ENCODE measurements at places on chromosomes 1 and 21.

- DNase-seq = no peak
Observed at GRCh38 chr21:41868062-41868710, 11.0 kb downstream of the PRDM15 start.

GRCh38 chr1:194474701-194475100 lies 1288.3 kb upstream of the B3GALT2 start:
- DNase-seq = no peak

DNA sequence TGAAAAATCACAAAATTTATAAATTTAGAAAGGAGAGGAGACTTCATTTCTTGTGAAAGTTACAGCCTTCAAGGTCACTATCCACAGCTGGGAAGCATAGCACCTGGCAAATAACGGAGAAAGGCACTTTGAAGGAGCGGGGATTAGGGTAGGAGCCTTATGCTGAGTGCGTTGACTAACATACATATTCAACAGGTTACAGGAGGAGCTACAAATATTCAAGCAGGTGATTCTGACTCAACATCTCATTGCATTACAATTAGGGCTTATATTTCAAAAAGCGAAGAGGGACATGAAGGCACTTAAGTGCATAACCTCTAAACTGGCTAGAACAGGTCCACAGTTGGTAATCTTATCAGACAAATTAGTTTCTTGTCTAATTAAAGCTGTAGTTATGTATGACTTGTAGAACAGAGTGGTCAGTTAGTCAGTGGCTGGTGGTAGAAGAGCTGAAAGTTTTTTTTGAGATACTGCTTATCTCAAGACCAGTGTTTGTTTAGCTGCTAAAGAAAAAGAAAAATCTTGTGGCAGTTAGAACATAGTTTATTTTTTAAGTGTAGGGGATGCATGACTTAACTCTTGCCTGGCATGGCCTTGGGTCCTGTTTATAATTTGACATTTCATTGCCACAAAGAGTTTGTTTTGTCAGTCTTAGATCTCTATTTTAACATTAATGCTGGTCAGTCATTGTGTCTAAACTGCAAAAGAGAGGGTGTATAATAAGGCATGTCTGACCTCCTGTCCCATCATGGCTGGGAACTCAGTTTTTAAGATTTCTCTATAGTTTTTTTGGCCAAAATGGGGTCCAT lies 311.5 kb downstream of the DUSP10 start:
- DNase-seq = no peak

- no peak for DNase-seq
Observed at GRCh38 chr1:246572785-246573184, 6.5 kb downstream of the CNST start.

GRCh38 chr1:197100677-197101076 lies 33.6 kb upstream of the F13B start:
- DNase-seq = no peak

GRCh38 chr1:62057641-62058290 lies 136.9 kb upstream of the L1TD1 start:
- no peak for DNase-seq

- no peak for DNase-seq
Observed at GRCh38 chr21:44265734-44266270, 4.1 kb upstream of the DNMT3L start.

DNA sequence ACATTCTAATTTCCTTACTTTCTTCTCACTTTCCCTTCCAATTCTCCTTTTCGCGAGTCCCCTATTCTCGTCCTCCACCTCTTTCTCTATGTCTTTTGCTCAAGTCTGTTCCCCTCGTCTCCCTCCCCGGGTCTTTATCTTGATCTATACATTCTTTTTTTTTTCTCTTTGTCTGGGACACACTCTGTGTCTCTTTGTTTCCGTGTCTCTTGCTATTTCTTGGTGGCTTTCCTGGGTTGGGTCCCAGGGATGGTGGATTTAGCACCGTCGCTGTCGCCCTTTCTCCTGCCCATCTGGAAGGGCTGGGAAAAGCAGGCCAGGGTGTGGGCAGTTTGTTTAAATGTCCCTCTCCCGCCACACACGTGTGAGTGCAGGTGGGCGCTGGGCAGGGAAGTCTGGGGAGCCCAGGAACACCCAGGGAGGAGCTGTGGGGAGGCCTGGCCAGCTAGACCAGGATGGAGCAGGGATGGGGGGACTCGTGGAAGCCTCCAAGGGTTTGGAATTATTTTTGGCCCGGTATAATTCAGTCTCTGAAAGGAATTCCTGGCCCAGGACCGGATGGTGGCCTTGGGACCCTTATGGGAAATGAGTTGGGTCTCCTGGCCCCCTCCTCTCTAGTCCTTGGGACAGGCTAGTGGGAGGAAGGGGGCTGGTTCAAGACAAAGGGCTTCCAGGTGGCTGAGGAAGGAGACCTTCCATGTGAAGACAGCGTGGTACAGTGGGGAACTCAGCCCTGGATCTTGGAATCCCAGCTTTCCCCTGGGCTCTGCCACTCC lies 9.5 kb upstream of the ID3 start:
- peak; percentile 49 for DNase-seq

GRCh38 chr1:31523769-31524168 lies 52.5 kb upstream of the TINAGL1 start:
- DNase-seq = no peak

- no peak for DNase-seq
Observed at GRCh38 chr1:50060279-50060678, 36.5 kb upstream of the AGBL4 start.

DNA sequence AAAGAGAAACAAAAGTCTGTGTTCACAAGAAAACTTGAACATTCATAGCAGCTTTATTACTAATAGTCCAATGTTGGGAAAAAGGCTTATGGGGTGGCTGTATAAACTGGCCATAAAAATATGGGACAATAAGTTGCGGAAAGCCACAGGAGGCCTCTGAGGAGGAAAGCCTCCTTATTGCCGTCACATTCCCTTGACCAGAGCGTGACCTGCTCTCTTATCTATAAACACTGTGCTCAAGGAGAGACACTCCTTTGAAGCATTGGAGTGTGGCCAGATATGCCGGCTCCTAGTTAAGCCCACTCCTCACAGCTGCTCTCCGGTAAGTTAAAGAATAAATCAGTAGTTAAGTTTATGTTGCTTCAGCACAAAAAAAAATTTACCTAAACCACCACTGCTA lies 19.7 kb downstream of the OR6Y1 start:
- DNase-seq = no peak
